Testis (tissue), 5 donors: ENCODE measurements at places on chromosomes 5 and 9. TPM values are rescaled to one million over a fixed set of nuclear protein-coding genes. Genes with fewer than 3 reads are reported as not detected.

Gene TRIM36
- total RNA-seq = 289 TPM

Gene FOXD4L6
- total RNA-seq = not detected

Gene FOXD4L4
- total RNA-seq = not detected

GRCh38 chr9:1875251-1875851, 139.8 kb upstream of the SMARCA2 start:
- H3K27me3 ChIP-seq = no peaks in the 10 kb centered on the region
- H3K27ac ChIP-seq = no peak overlapping the region
- DNase-seq = no peak
- no peak overlapping the region for H3K4me3 ChIP-seq
- H3K36me3 ChIP-seq = no peaks in the 10 kb centered on the region

- no peak overlapping the region for H3K4me3 ChIP-seq
- DNase-seq = no peak
- H3K36me3 ChIP-seq = no peaks in the 10 kb centered on the region
- no peaks in the 10 kb centered on the region for H3K27me3 ChIP-seq
- no peak overlapping the region for H3K27ac ChIP-seq
Observed at GRCh38 chr5:122377026-122377425, 65.0 kb downstream of the SNCAIP start.

GRCh38 chr5:112329419-112330090, 89.5 kb downstream of the EPB41L4A start:
- no peak overlapping the region for H3K27ac ChIP-seq
- H3K4me1 ChIP-seq = no peaks in the 10 kb centered on the region
- no peak overlapping the region for H3K4me3 ChIP-seq
- H3K36me3 ChIP-seq = no peaks in the 10 kb centered on the region
- no peak for DNase-seq

DNA sequence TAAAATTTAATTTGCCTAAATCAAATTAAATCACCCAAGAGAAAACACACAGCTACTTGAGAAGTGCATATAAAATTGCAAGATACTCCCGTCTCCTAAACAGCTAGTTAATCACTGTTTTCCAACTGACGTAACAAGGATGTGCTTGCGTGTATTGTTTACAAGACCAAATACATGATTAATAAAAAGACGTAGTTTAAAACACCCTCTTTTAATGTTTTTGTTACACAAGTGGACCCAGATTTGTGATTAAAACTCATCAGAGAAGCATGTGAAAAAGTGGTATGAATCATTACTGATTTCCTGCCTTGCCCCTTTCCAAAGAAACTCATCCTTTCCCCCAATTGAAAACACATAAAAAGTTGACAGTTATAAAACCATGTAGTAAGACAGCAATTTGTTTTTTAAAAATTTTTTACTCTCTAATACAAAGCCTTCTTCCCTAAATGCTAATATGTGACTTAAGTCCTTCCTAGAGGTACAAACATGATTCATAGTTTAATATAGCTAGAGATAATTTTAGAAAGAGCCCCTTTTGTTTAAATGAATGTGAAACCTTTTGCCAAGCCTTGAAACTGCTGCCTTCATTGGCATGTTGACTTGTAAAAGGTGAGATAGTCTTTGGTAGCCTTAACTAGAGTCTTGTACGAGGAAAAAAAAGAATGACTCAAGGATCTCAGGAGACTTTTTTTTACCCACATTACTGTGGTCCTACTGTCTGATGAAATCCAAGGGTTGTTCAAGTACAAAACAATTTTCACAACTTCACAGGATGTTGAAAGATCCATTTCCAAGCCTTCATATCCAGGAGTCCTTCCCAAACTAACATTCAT, 61.4 kb upstream of the FST start:
- no peaks in the 10 kb centered on the region for H3K4me1 ChIP-seq
- no peak overlapping the region for H3K27ac ChIP-seq
- H3K4me3 ChIP-seq = no peak overlapping the region
- no peak for DNase-seq
- no peaks in the 10 kb centered on the region for H3K27me3 ChIP-seq
